ENCODE measurements at places on chromosomes 1 and 21.

DNA sequence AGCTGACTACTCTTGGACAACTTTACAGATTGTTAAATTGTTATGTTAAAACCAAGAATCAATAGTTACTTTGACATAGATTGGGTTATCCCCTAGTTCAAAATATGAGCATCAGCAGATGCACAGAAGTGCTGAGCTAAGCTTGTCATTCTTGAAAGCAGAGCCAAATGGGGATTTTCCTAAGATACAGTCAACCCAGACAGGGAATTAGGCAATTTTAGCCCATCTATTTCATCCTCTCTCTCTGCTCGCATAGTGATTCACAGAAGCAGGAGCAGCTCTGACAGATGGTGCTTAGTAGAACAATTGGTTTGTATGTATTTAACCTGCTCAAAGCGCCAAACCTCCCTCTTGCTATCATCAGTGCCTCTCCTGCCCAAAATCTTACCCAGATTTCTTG is 27.9 kb upstream of the PRRC2C start:
- no peak for DNase-seq

GRCh38 chr1:18900303-18900841 is 2.0 kb downstream of the ALDH4A1 start:
- no peak for DNase-seq

- DNase-seq: peak; percentile 20
These were observed 64.1 kb downstream of the DDR2 start for GRCh38 chr1:162696286-162696862.

DNA sequence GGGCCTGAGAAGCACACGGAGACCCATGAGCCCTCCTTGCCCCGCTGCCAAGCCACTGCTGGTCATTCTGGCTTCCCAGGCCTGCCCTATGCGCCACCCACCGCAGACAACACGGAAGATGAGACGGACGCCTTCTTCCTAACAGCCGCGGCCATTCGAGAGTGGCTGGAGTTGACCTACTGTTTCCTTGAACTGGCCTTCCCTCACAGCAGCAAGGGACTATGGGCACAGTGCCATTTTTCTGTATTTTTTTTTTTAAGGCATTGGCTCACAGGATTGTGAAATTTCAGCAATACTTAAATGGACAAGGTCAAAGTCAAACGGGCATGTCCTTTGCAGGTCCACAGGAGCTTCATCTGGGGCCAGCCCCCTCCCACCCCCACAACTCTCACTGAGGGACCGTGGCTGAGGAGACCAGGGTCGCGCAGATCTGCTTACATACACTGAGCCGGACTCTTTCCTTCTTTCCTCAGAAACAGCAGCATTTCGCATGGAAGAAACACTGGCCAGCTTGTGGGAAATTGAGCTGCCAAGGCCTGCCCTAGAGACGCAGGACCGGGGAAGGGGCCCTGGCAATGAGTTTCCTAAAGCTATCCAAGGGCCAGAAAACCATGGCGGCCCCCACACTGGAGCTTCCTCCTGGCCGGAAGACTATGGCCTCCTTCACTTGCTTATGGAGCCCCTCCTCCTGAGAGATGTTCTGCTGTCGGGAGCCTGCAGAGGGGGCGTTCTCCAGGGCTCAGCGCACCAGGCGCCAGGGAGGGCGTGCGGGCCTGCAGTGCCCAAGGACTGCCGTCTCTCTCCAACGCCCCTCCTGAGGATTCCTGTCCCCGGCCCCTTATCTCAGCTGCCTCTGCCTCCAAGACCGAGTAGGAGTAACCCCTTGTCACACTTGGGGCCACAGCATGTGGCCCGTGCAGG is 98.9 kb downstream of the PGBD5 start:
- no peak for DNase-seq

DNA sequence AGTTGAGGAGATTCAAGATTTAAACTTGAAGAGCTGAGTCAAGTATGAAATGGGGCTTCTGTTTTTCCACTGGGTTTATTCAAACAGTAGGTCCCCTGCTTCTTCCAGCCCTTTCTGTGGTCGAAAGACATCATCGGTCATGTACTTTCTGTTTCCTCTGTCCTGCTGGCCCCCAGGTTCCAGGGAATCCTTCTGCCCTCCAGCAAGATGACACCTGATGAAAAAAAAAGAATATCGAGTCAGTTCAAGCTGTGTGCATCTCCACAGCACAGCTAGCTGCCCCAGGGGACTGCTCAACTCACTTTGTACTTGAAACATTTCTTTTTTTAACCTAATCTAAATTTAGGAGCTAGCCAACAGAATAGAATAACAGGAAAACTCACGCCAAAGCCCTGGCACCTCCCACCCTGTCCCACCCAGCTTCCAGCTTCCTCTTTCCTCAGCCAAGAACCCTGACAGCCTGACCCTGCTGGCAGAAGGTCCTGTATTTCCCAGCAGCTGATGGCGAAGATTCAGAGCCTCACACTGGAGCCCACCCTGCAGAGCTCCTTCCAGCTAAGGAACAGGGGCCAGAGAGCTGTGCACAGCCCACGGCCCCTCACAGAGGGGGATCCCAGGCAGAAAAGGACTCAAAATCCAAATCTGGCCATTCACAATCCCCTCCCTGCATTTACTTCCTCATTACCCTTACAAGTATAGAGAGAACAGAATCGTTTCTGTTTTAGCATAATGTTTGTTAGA is 176.5 kb downstream of the PSMG1 start:
- DNase-seq: peak; percentile 53

DNA sequence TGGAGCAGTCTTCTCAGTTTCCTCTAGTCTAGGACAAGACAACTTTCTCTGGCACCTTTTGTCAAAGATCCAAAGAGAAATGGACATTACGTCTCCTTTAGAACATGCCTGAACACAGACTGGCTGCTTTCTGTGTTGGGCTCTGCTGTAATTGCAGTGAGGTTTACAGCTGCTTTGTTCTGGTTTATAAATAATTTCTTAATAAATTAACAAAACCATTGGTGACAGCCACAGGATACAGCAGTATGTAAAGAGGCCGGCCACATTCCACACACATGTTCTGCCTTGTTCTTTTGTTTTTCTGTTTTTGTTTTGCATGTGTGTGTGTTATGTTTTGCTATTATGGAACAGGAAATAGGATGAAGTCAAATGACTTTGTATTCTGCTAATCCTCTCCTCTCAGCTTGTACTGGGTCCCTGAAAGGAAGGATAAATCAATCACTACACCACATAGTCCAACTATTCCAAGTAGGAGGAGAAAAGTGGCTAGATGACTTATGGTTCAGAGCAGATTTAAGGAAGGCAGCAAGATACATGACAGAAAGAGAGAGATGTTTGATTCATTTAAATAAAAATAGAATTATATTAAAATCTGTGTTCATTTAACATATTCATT is 161.5 kb upstream of the ESRRG start:
- DNase-seq: no peak

- DNase-seq: no peak
These were observed 766.5 kb upstream of the B3GALT2 start for GRCh38 chr1:193952778-193953374.

DNA sequence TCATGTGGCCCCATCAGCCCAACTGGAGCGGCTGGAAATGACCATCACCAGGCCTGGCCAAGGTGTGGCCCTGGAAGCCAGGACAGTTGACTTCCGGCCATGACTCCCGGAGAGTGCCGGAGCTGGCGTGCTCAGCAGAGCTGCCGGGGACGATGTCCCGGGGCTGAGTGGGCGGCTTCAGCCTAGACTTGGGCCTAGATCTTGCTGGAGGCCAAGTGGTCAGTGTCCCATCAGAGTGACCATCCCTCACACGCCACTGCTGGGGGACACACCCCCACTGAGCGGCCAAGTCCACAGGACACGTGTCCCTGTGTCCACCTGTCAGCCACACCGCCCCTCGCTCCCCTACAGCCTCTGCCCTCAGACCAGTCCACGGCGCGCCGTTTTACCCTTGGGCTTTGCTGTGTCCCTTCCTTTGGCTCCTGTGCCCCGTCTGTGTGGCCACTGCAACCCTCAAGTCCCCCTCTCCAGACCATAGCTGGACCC is 4.0 kb downstream of the FAAP20 start:
- DNase-seq: no peak

DNA sequence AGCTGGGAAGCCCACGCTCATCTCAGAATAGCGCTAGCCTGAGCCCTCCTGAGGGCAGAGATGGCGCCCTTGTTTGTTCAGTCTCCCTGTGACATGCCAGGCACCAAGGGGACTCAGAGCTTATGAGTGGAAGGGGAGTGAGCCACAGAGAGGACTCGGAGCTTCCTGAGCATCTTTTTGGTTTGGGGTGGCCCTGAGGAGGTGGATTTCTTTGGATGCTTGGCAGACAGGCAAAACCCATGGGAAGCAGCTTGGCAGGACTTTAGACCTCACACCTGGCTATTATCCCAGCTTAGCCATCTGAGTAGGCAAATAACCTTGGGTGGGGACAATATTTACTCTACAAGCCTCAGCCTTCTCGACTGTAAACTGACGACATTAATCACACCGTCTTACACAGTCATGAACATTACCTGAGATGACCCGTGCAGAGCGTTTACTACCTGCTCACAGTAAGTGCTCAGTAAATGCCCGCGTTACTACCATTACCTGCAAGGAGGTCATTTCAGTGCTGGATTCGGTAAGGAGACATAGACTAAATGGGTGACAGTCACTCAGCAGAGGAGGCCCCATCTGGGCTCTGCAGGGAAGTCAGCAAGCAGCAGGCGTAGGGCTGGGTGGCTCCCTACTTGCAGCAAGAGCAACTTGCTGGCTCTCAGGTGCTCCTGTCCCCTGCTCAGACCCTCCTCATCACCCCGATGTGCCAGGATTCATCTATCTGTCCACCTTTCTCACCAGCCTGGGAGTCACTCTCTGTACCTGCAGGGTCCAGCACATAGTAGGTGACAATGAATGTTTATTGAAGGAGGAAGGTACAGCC is 54.9 kb downstream of the KLHDC7A start:
- no peak for DNase-seq

- no peak for DNase-seq
These were observed at the start of gene COL9A2 for GRCh38 chr1:40316595-40317393. COL9A2 (minus strand) TSS chr1:40317286; CDS start chr1:40317197, 89 bp downstream.

DNA sequence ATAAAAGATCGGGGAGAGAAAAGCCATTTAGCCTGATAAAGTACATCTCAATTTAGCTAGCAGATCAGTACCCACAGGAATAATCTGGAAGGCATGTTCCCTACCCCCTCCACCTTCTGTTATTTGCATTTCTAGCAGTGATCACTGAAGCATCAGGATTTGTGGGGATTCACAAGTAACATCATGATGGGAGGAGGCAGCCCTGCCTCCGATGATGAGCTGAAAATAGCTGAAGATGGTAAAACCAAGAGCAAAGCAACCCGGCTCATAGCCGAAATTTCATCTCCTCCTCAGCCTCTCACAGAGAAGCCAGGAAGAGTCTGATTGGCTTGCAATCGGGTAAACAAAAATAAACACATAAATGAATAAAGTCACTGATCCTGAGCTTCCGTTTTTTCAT is 2.4 kb downstream of the CCSAP start:
- DNase-seq: no peak

DNA sequence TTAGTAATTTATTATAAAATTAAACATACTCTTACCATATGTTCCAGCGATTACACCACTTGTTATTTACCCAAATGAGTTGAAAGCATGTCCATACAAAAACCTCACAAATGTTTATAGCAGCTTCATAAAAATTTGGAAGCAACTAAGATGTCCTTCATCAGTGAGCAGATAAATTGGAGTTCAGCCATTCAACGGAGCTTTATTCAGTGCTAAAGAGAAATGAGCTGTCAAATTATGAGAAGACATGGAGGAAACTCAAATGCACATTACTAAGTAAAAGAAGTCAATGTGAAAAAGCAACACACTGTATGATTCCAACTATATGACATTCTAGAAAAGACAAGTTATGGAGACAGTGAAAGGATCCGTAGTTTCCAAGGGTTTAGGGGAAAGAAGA is 606.7 kb upstream of the TMPRSS15 start:
- DNase-seq: no peak

DNA sequence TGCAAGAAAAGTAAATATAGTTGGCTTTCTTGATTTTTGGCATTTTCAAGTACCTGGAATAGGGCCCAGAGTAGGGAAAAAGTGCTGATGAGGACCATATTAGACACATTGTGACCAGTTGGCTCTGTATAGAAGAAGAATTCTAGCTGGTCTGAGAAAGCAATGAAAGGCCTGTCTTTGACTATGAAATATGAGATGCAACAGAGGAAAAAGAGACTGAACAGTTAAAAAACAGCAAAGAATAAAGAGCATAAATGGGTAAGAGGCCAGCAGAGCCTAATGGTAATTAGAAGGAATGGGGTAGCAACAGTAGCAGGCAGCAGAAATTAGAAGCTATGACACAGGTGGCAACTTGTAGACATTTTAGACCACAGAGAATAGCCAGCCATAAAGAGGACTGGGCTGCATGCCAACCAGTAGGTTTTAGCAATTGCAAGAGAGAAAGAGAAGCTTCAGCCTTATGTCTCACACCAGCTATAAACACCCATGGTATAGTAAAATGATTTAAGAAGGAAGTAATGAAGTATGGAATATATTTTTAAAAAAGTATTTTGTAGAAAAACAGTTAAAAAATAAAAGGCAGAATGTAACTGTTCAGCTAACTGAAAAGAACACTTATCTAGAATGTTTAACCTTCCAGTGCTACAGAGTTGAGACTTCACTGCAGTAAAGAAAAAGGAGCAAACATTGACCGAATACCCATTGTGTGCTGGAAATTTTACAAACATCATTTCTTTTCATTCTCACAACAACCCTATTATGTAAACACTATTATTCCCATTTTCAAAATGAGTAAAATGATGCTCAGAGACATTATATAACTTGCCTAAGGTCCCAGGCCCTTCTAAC is 114.1 kb downstream of the LHX4 start:
- DNase-seq: no peak

- DNase-seq: no peak
These were observed 61.1 kb downstream of the FYB2 start for GRCh38 chr1:56758135-56758534.
